ENCODE measurements at places on chromosomes 7 and 10.

- DNase-seq: no peak
Observed at GRCh38 chr10:111072232-111072631, 4.6 kb upstream of the ADRA2A start.

GRCh38 chr7:17521437-17521836 is 223.0 kb downstream of the AHR start:
- no peak for DNase-seq

DNA sequence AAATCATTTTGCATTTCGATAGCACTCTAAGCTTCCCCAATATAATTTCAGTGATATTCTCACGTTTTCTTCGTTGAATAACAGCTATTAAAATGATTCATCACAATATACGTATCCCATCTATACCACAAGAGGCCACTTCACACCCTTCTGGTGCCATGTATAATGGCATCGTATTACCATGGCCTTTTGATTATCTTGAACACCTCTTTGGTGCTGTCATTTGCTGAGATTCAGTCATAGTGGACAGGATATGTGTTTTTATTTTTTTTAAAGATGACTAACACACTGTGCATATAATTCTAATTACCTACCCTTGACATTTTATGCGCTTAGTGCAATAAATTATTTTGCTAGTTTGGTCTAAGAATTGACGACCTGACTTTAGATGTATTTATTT is 6.7 kb upstream of the INSYN2A start:
- DNase-seq: no peak

DNA sequence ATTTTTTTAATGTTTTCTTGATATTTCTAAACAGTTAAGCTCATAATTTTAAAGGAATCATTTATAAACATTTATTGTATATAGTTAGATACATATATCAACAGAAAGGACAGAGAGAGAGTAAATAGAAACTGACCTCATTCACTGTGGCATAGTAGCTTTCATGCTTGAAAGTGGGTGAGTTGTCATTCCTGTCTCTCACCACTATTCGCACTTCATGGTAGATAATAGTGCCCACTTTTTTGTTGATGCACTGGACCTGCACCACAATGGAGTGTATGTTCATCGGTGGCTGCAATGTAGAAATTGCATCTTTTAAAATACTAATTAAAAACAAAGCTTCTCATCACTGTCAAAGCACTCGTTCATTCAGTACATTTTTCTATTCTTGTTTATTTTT is 432.0 kb downstream of the PCDH15 start:
- DNase-seq: no peak

DNA sequence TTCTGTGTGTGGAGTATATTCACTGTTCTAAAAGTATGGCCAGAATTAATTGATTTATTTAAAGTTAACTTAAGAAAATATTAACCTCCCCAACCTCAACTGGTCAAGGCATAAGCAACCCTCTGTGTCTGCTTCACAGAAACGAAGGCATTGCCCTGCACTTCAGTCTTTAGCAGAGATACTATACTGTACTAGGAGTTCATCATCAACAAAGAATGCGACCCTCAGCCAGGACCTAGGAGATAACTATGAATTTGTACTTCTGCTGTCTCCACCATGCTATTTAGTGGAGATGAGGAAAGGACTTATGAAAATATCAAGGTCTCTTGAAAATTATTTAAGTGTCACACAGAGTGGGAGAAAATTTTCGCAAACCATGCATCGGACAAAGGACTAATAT is 35.7 kb upstream of the SEMA3D start:
- DNase-seq: no peak

- DNase-seq: no peak
Observed at GRCh38 chr7:73668103-73668885, 663 bp downstream of the VPS37D start.

GRCh38 chr7:154640266-154640865 is 362.6 kb downstream of the PAXIP1 start:
- DNase-seq: no peak

- DNase-seq: no peak
Observed at GRCh38 chr7:23105086-23105643, 420 bp upstream of the KLHL7 start.

DNA sequence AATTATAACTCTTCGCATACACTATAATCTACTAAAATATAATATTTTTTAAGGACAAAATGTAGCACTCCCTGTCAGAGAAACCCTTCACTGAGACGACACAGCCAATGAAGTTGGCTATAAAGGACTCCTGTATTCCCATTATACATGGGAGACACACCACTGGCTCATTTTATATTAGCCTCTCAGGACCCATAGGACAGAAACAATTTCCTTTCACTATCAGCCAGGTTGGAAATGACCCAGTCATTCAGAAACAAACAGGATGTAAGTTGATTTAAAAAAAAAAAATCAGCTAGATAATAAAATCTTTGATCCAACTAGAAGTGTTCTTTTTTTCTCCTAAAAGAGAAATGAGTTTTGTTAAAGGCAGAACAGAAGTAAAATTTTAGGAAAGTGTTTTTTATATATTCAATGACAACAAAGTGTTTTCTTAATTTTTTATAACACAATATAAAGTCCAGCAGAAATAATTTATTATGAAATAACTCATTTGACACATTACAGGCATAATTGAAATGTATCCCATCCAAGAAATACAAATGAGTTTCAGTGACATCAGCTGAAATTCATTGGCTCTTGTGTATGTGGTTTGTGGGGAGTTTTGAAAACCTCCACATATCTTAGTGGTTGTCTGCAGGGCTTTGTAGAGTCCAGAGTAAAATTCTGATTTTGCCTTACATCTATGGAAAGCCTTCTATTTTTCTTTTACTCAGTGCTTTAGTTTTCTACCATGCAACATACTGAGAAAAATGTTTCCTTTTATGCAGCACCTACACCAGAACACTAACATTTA is 64.1 kb downstream of the CTTNBP2 start:
- DNase-seq: no peak

DNA sequence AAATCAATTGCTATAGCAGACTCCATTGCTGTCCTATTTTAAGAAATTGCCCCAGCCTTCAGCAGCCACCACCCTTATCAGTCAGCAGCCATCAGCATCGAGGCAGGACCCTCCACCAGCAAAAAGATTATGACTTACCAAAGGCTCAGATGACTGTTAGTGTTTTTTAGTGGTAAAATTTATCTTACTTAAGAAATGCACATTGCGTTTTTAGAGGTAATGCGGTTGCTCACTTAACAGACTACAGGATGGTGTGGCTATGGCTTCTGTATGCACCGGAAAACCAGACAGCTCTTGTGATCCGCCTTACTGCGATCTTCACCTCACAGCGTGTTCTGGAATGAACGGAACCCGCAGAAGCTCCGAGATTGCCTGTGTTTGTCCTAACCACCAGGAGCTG is 58.1 kb downstream of the WDR37 start:
- DNase-seq: no peak

DNA sequence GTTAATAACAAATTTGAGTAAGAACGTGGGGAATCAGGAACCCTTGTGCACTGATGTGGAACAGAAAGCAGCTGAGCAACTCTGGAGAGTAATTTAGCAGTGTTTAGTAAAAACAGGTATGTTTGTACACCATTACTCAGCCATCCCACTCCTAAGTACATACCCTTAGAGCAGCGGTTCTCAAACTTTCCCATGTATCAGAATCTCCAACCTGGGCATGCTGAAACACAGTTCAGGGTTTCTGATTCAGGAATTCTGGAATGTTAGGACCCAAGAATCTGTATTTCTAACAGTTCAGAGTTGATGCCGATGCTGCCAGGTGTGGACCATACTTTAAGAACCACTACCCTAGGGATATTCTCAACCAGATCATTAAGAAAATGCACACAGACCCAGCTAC is 5.1 kb downstream of the SGMS1 start:
- DNase-seq: no peak

DNA sequence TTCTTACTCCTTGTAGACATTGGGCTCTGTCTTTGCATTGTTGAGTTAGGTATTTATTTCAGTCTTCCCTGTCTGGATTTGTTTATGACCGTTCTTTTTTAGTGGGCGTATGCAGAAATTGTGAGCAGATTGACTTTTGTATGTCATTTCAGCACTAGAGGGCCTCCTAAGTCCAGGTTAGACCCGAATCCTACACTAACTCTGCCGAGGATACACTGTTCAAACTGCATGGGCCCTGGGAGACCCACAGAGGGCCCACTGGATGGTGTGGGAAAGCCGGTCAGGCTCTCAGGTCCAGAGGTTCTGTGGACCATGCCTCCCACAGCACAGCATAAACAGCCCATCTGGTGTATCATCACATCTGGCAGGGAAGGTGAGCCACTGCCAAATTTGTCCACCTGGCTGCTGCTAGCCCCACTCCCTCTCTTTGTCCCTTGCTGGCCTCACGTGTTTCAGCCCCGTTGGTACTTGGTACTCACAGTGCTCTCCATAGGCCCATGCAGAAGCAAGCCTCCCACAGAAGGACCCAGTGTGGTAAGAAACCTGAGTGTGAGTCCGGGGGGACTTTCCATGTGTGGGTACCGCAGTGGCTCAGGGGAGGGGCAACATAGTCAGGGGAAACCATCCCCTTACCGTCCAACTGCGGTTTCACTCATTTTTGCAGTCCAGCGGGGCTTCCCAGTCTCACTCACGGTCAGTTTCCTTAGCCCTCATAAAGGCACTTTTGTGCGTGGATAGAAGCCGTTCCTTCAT is 112.8 kb downstream of the APBB1IP start:
- no peak for DNase-seq

- no peak for DNase-seq
Observed at GRCh38 chr10:19983880-19984565, 167.8 kb downstream of the PLXDC2 start.

DNA sequence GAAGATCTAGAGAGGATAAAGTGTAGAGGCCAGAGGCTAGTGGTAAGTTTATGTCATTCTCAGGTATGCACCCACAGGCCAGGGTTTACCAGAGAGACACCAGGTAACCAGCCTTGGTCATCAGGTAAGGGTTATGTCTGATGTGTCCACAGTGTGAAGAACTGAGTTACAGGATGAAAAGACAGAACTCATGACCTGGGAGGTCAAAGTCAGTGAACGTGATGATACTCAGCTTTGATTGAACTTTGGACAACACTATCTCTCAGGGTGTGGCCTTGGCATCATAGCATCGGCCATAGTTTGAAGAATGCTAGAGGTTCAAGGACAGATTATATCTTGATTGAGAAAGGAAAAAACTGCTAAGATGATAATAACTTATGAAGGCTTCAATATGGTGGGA is 37.5 kb downstream of the MGAM start:
- no peak for DNase-seq

DNA sequence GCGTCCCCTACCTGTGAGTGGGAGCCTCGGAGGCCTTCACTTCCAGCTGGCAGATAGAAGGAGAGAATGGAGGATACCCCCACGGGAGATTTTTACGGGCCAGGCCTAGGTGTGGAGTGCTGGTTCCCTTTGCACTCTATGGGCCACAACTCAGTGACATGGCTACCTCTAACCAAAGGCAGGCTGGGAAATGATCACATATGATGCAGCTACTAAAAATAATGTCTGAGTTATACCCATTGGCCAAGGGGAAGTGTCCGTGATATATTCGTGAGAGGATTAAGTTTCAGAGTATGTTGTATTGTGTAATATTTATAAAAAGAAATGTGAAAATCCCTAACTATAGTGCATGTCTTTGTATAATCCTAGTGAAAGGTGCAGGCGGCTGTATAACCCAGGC is 13.5 kb upstream of the HIPK2 start:
- no peak for DNase-seq

DNA sequence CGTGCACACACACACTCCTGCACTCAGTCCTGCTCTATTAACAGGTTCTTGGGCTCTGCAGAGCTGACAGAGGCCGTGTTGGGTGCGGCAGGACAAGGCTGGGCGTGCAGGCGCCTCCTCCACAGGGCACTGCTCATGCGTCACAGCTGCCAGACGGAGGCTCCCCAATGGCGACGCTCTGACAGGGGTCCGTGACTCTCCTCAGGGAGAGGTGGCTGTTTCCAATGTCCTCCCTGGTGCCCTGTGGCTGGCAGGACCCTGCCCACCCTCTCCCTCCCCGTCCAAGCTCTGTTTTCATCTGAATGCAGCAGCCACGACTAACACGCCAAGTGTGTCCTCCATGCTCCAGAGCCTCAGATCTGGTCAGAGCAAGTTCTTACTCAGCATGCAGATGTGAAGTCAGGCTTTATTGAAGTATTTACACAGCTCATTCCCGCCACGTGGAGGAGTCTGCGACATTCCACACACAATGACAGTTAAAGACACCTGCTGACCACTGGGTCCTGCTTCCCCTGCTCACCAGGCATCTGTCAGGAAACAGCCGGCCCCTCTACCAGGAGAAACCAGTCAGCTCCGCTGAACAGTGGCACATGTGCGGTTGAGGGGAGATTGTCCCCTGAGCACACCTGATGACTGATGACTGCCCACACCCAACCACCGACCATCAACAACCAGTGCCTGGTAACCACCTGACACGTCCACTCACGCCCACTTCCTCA is 116.7 kb downstream of the VIPR2 start:
- no peak for DNase-seq

DNA sequence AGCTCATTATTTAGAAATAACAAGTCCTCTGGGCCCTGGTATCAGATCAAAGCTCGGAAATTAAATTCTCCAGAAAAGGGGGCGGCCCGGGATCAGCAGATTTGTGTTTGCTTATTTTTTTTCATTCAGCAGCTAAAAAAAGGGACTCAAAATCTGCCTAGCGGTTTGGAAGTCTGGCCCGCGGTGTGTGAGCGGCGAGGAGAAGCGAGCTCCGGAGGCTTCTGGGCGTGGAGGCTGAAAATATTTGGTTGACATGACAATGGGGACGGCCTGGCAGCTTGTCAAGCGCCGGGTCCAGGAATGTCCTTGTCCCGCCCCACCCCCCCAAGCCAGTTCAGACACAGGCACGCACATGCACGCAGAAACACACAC is 43.4 kb downstream of the FOXL3 start:
- DNase-seq: no peak
